Stimulated activated CD4-positive, alpha-beta T cell treated with anti-CD3 and anti-CD28 coated beads, Interleukin-1b, Interleukin-23, amount 100 ng/mL, for 48 hours (primary cell): ENCODE measurements at places on chromosomes 16 and 17.

DNA sequence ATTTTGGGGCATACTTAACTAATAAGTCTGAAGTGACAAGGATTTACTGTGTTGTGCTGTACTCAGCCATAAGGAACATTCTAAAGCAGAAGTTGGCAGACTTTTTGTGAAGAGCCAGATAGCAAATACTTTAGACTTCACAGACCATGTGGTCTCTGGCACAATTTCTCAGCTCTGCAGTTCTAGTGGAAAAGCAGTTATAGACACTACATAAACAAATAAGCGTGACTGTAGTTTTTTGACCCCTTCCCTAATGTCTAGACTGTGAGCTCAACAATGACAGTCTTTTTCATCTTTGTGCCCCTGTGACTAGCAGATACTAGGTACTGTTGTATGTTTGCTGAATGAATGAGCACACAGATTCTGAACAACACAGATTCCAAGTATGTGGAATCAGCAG is 4.9 kb downstream of the RPAIN start:
- no peak for DNase-seq

DNA sequence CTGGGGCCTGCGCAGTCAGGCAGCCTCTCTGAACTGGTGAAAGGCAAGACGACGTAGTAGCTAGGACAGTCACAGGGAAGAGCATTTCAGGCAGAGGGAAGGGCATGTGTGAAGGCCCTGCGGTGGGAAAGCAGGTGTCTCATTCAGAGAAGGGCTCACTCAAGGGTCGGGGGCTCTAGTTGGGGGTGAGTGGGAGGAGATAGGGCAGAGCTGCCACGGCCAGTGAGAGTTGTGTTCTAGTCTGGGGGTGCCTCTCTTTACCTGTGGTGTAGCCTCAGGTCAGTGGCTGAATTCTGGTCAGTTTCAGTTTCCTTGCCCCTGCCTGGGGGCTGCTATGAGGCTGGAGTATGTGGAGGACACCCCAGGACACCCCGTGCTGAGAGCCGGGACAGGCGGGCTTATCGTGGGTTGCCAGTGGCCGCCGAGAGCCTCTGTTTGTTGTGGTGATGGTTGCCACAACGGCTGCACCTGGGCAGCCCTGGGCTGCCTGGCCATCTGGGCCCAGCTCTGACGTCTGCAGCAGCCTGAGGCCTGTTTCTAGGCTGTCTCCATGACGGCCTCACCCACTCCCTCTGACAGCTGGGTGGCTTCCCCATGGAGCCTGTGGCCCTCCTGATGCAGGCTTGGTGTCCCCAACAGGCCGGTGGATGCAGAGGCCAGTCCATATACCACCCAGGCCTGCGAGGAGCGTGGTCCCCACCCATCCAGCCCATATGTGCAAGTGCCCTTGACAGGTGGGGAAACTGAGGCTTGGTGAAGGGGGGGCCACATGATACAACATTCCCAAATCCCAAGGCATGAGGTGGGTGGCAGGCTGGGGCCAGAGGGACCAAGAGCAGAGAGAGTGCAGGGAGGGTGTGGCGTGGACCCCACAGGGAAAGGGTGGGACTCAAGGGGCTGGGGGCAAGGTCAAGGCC is 10.8 kb downstream of the MAP2K3 start:
- no peak for DNase-seq

DNA sequence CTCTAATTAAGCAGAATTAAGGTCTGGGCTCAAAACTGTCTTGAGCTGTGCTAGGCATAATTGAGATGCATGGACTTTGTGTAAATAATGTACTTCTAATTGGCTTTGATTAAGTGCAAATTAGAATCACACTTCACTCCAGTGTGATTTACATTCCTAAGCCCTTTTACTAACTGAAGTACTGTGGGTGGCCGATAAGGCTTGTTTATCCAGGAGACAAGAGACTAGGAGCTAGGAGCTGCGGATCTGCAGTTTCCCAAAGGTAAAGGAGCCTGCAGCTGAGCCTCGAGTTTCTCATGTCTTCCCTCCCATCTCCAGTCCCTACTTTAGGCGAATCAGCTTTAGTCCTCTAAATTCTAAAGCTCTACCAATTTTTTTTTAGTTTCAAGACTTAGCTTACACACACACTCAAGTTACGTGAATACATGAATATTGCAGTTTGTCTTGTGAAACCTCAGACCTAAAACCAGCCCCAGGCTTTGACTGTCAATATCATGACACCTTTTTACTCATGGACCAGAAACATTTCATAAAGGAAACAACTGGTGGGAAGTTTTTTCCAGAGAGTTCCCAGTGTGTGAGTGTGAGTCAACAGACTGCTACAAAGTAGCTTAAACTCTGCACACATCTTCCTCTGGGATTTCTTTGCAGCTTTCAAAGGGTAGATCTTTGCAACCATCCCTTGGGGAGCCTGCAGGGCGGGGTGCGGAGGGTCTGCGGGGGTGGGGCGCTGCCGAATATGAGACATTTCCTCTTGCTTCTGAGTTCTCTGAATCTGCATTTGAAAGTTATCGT is 113.9 kb upstream of the TBX2 start:
- DNase-seq: peak; percentile 15

DNA sequence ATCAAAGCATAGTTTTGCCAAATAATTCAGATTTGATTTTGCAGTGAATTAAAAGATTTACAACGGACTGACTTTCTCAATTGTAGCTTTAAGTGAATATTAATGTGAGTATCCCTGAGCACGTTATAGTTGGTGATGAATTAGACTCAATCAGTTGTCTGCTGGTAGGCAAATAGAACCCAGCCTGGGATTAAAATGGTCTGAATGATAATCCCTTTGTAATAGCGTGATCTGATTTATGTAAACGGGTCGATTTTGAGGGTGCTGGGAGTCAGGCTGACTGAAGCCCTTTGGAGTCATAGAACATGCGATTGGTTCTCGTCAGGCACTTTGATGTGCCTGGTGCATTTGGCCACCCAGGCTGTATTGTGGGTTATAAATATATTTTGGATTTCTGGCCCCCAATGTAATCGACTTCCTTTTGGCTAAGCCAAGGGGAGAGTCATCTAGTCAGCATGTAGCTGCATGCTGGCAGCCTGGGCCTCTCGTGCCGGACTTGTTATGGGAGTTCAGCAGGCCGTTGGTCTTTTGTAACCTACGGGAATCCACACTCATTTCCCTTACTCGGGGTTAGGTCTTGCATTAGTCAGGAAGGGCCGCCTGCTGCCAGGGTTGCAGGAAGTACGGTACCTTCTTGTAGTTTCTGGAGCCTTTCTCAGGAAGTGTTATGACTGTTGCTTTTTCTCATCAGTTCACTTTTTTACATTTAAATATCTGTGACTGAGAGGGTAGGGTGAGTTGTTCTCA is 5.4 kb downstream of the PGS1 start:
- peak; percentile 88 for DNase-seq

- DNase-seq: no peak
Observed at GRCh38 chr17:5247621-5248020, 13.0 kb upstream of the SCIMP start.

GRCh38 chr16:88815901-88816589 is 4.3 kb upstream of the APRT start:
- DNase-seq: peak; percentile 55

DNA sequence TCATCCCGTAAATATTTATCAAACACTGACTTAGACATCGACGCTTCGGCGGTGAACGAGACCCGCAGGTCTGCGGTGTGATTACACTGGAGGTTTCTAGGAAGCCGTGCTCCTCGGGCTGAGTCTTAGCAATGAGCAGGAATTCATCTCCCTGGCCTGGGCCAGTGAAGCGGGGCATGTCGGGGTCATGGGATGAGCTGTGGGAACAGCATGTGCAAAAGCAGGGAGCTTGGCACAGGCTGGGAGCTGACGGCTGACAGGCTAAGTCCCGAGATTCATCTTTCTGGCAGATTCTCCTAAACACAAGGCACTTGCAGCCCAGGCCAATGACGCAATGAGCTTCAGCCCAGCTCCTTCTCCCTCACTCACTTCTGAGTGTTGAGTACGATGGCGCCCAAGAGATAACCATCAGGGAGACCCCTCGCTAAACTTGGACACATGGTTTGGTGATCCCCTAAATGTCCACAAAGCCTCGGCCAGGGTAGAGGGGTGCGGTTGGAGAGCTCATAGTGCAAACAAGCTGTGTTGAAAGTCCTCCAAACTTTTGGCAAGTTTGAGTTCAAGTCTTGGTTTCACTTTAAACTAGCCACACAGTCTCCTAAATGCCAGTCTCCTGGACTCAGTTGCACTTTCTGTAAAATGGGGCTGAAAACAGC is 12.8 kb downstream of the CRISPLD2 start:
- no peak for DNase-seq

DNA sequence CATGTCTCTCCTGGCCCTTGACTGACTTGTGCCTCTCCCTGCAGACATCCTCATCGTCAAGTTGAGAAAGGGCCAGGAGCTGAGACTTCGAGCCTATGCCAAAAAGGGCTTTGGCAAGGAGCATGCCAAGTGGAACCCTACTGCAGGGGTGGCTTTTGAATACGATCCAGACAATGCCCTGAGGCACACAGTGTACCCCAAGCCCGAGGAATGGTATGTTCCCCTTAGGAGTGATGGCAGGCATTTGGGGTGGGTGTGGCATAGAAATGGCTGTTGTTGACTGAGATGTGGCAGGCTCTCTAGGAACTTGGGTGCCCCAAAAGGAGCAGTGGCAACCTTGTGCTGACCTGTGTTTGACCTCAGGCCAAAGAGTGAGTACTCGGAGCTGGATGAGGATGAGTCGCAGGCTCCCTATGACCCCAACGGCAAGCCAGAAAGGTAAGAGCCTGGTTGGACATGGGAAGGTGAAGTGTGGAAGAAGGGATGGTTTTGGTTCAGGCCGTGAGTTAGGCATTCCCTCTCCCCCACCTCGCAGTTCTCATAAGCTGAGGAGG is 7.5 kb downstream of the POLR2C start:
- DNase-seq: no peak

DNA sequence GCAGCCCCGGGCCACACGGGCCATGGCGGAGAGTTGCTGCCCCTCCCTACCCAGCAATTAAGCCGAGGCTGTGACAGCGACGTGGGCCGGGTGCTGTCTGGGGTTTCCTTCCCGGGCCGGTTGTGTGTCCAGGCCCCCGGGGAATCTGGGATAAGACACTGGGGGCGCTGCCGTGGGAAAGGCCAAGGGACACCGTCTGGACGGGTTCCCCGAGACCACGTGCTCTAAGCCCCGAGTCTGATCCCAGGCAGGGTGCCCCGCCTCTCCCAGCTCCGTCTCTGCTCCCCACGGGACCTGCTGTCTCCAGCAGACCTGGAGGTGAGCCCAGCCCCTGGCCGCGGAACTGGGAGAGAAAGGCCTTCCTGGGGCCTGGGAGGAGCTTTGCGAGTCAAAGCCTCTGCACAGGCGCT is 92.2 kb downstream of the IRX3 start:
- DNase-seq: no peak

GRCh38 chr17:31052187-31052889 is 42.4 kb upstream of the NF1 start:
- DNase-seq: no peak

DNA sequence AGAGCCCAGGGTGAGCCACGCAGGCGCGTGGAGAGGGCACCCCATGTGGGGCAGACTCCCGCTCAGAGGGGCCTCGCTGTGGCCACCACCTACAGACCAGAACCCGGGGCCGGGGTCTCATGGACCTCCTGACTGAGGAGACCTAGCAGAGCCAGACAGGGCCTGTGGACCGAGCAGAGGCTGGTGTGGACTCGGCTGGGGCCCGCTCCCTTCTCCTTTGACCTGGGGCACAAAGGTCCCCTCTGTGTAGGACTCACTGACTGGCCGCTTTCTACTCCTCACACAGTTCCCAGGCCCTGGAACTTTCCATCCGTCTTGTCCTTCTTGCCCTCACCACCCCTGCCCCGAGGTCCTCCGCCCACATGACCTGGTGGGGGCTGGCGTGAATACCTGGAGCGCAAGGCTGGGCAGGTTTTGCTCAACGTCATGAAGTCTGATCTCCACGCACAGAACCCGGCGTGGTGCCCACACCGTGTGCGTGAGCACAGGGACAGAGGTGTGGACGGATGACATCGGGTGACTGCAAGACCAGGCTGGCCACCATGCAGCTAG is 44.7 kb upstream of the ACSF3 start:
- no peak for DNase-seq

DNA sequence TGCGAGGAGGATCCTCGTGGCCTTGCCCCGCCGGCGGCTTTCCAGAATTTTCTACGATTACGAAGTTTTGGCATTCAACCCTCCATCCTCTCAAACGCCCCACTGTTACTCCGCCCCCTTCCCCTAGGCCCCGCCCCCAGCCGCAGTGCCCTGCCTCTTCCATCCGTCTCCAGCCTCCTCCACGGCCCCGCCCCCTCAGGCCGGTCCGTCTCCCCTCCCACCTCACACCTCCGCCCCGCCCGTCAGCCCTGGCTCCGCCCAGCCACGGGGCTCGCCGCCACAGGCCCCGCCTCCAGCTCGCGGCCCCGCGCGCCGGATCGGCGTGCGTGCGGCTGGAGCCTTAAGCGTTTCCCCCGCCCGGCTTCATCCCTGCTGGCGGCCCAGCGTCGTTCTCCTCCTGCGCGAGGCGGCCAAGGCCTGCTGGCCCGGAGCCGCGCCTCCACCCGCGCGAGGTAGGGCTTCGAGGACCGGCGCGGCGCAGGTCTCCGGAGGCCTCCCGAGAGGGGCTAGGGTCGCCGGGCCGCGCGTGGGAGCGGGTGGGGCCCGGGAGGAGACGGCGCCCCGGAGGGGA is at the start of the genes C17orf67 and DGKE:
Gene C17orf67, minus strand, starts transcription at position 112 of the 571 bp plus-strand sequence. CDS start 18,110 bp downstream, outside the sequence.
Gene DGKE, plus strand, starts transcription at position 343 of the 571 bp plus-strand sequence. CDS start 645 bp downstream, outside the sequence.
- DNase-seq: peak; percentile 98

DNA sequence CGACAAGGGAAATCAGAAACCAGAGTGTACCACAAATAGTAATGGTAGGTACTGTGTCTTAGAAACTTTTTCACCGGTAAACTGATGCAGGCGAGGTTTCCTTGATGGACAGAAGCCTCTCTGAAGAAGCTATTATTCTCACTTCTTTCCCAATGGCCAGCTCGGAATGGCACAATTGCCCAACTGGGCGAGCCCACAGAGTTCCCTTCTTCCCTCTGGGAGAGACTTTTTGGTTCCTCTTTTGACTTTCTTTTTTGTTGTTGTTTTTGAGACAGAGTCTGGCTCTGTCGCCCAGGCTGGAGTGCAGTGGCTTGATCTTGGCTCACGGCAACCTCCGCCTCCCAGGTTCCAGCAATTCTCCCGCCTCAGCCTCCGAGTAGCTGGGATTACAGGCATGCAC is 16.9 kb downstream of the SLC43A2 start:
- no peak for DNase-seq

- DNase-seq: no peak
Observed at GRCh38 chr16:13193721-13194120, 292.3 kb downstream of the SHISA9 start.

DNA sequence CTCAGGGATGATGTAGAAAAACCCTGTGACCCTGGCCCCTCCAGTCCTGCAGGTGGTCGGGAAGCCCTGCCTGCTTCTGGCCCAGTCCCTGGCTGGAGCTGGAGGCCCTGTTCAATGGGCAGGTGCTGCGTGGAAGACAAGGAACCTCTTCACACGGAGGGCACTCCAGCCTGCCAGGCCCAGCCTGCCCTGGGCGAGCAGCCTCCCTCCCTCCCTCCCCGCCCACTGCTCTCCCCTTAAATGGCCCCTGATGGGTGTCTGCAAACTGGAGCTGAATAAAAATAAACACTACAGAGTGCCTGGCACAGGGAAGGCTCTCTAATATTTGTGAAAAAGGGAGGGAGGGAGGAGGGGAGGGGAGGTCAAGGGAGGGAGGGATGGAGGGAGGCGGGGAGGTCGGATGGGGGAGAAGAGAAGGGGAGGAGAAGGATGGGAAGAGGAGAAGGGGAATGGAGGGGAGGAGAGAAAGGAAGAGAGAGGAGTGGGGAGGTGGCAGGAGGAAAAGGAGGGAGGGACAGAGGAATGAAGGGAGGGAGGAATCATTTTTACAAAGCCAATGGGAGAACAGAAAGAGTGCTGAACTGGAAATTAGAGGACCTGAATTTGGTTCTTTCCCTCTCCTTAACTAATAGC is 222.8 kb upstream of the TNRC6C start:
- DNase-seq: no peak
